ENCODE measurements at places on chromosomes 12 and 14.

DNA sequence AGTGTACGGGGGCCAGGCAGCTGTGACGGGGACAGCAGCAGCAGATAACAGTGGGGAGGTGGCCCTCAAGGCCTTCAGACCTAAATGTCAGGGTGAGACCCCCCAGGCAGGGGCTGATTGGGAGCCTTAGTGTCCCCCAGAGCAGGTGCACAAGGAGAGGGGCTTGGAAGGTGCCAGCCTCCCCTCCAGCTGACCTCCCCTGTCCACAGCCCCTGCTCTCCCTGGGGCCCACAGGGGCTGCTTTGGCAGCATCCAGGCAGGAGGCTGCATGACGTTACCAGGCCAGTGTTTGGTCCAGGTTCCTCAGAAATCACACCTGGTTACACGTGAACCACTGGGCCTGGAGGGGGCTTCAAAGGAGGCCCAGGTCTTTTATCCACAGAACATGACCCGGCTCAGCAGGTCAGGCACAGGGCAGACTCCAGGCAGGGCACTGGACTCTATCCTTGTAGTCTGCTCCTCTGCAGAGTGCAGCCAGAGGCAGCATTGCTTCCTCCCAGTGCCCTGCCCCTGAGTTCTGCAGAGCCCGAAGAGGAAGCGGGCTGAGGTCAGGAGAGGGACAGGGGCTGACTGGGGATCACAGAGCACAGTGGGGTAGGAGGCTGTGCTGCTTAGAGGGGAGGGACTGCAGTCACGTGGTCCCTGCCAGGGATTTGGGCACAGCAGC is 2.6 kb upstream of the TRMT61A start:
- H3K27me3 ChIP-seq: no peaks in the 10 kb centered on the region
- H3K4me1 ChIP-seq: peaks cover 34% of the 10 kb centered on the region
- peaks cover 4% of the 10 kb centered on the region for H3K36me3 ChIP-seq
- H3K4me3 ChIP-seq: no peak overlapping the region
- DNase-seq: no peak

- H3K4me1 ChIP-seq: peaks cover 3% of the 10 kb centered on the region
Measured at GRCh38 chr12:116922194-116922897, 11.6 kb downstream of the FBXW8 start.

DNA sequence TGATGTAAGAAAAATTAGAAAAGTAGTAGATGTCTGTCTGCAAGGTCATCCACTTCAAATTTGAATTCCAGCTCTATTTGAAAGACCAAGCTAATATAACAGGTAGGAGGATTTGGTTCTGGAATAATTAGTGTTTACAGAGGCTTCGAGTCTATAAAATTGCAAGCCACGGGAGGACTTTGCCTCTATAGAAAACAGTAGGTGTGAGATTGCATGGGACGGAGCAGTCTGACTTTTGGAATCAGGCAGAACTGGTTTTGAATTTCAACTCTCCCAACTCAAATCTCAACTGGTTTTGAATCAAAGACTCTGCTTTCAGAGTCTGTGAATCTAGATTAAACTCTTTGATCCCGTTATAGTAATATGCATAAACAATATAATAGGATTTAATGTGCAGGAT is 82.4 kb downstream of the PIK3C2G start:
- no peaks in the 10 kb centered on the region for H3K4me1 ChIP-seq
- H3K27ac ChIP-seq: no peak overlapping the region
- no peak for DNase-seq
- H3K4me3 ChIP-seq: no peak overlapping the region

DNA sequence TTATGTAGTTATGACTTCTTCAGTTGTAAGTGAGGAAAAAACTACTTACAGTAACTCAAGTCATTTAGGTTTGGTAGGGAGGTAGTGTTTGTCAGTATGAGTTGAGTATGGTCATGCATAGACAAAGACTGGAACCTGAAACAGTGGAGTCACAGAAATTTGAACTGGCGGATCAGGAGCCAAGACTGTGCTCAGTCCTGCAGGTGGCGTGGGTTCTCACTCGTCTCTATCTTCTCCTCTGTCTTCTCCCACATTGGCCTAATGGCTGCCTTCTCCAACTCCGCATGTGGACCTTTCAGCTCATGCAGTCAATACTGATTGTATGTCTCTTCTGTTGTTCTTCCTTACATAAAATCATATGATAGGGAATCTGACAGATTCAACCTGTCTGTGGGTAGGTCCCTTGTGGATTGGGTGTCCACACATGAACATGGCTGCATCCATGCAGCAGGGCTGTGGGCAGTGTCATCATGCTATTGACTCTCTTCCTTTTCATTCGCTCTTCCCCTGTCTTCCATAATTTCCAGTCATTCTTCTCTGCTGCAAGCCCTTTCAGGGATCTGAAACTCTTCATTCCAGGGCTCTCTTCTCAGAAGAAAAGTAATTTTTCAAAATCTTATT is 78.8 kb upstream of the NEDD1 start:
- DNase-seq: no peak
- no peaks in the 10 kb centered on the region for H3K4me1 ChIP-seq
- no peaks in the 10 kb centered on the region for H3K27me3 ChIP-seq

DNA sequence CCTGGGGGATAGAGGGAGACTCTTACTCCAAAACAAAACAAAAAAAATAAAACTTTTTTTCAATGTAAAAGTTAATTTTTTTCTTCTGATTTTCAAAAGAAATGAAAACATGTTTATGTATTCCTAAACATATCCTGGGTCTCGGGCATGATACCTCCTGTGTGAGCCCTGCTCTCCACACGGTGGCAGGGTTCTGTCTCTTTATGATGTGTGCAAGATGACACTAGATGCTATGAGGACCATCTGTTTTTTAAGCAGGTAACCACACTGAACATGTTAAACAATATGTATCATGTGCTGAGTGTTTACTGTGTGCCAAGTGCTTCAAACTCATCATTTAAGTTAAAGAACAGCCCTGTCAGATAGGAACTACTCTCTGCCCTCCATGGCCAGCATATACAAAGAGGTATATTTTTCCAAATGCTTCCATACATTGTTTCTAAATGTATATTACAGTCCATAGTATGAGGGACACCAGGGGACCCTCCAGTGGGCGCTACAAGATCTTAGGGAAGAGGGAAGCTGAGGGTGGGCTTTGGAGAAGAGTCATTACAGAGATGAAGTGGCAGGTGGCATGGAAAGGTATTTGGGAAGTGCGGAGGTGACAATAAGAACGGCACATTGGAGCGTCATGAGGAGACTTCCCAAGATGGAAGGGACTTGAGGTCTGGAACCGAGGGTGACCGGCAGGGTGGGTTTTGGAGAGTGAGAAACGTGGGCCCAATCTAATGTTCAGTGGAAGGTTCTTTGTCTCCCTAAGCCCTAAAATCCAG is 28.5 kb downstream of the FOS start:
- H3K27ac ChIP-seq: no peak overlapping the region
- DNase-seq: peak; percentile 37
- no peaks in the 10 kb centered on the region for H3K36me3 ChIP-seq
- no peaks in the 10 kb centered on the region for H3K27me3 ChIP-seq

DNA sequence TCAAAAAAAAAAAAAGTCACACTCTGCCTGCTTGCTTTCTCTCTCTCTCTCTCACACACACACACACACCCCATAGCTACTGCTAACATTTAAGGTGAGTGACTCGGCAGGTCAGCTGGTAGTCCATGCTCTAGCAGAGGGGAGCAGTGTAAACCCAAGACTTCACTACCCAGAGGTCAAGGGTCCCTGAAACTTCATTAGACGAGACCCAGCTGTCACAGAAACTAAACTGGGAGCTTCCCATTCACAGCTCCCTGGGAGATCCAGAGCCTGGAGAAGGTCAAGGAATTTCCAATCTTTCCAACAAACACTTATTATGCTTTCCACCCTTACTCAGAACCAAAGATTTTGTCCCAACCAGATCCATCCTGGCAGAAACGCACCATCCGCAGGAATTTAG is 33.2 kb downstream of the CKAP4 start:
- H3K4me3 ChIP-seq: no peak overlapping the region
- no peaks in the 10 kb centered on the region for H3K27me3 ChIP-seq
- no peak overlapping the region for H3K27ac ChIP-seq
- no peak for DNase-seq

- DNase-seq: no peak
- no peak overlapping the region for H3K27ac ChIP-seq
Measured at GRCh38 chr12:29048787-29049186, 100.3 kb upstream of the FAR2 start.

- peak; percentile 60 for DNase-seq
- H3K27me3 ChIP-seq: no peaks in the 10 kb centered on the region
- H3K27ac ChIP-seq: peak overlapping the region; percentile 79
- peak overlapping the region; percentile 11 for H3K4me3 ChIP-seq
- H3K4me1 ChIP-seq: peaks cover 19% of the 10 kb centered on the region
- no peaks in the 10 kb centered on the region for H3K36me3 ChIP-seq
Measured at GRCh38 chr12:1473418-1473817, 121.0 kb downstream of the FBXL14 start.

- DNase-seq: peak; percentile 73
- peaks cover 14% of the 10 kb centered on the region for H3K4me1 ChIP-seq
- no peaks in the 10 kb centered on the region for H3K36me3 ChIP-seq
- H3K4me3 ChIP-seq: peak overlapping the region; percentile 41
Measured at GRCh38 chr12:28089338-28089737, 100.9 kb upstream of the CCDC91 start.

All from SJCRH30 (cell line).